ENCODE measurements at places on chromosomes 12 and 14.

DNA sequence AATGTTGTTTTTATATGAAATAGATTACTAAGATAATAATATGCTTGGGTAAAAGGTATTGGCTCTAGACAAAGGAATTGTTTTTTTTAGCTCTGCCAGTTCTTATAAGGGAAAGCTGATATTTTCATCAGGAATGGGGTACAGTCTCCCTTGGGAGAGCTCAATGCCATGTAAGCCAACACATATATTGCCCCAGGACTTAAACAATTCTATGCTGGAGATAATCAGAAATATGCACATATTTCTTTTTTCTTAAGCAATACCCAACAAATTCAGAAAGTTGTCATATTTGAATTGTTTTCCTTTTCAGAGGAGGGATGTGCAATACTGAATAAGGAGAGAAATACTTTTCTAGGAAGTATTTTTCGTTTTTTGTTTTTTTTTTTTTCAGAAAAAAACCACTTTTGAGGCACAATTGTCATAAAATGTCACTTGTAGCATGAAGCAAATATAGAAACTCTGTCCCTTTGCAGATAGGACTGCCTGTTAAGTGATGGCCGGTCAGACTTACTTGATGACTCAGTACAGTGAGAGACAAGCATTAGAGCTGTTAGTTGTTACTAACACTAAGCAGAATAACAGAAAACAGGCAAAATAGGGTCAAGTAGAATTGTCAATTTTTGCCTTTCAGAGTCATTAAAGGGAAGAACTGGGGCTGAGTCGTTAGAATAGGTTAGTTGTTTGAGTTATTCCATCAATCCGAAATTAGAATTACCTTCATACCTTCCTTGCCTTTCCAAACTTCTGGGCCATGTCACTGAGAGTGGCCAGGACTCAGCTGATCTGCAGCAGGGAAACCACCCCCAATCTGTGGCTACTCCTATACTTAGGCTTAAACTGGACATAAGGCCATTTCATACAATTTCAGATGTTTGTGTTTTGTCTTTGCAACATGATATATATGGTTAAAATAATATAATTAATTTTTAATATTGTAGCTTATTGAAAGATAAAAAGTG lies 168.1 kb downstream of the SLC38A4 start:
- DNase-seq = no peak

DNA sequence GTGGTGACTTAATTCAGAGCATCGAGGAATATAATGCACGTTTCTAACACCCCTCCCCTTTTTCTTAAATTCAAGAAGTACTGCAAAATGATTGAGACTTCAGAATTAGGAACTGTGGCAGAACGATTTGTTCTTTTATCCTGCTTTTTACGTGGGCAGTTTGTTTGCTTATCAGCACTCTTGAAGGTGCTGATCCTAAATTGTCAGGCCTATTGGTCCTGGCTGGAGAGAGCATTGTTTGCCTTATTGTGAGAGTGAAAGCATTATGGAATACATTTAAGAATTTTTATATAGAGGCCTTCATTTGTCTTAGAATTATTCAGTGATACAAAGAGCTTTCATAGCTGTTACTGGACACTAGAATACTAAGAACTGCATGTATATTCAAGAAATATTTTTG lies 59.1 kb downstream of the TMTC2 start:
- no peak for DNase-seq

GRCh38 chr12:15289192-15289591 lies 33.1 kb upstream of the PTPRO start:
- DNase-seq = no peak

DNA sequence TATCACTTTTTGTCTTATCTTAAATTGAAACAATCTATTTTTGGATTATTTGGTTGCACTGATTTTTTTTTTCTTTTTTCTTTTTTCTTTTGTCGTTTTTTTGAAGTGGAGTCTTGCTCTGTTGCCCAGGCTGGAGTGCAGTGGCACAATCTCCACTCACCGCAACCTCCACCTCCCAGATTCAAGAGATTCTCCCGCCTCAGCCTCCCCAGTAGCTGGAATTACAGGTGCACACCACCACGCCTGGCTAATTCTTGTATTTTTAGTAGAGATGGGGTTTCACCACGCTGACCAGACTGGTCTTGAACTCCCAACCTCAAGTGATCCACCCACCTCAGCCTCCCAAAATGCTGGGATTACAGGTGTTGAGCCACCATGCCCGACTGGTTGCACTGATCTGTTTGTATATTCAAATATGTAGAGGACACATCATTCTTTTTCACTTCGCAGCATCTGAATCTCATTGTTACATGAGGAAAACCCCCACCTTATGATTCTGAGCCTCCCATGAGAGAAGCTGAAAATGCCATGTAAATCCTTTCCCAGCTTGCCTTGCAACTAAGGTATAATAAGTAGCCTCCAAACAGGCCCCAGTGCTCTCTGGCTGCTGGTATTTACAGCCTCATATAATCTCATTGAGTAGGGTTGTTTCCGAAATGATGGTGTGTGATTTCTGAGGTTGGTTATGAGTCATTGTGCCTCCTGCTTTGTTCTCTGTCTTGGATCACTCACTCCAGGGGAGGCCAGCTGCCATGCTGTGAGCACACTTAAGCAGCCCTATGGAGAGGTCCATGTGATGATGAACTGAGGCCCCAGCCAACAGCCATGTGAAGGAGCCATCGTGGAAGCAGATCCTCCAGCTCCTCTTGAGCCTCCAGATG lies 5.2 kb upstream of the HSP90B1 start:
- peak; percentile 21 for DNase-seq

DNA sequence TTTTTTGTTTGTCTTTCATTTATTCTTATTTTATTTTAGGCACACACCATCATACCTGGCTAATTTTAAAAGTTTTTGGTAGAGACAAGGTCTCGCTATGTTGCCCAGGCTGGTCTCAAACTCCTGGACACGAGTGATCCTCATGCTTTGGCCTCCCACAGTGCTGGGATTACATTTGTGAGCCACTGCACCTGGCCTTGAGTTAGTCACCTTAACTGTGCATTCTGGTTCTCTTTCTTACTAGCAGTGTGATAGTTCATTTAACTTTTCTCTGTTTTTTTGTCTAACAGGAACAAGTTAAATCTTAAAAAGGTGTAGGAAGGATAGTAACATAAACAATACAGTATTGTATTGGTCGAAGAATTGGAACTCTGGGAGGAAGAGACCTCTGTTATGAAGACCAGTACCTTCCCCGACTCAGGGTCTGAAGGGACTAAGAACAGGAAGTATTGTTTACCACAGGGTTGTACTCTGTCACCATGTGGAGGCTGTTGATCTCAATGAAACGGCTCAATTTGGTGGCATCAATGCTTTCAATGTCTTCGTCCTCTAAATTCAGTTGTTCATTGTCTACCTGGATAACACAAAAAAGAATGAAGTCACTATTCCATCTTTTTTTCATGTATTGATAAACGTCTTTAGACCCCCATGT lies 17.7 kb downstream of the ERP27 start:
- DNase-seq = no peak

Measured in stimulated activated CD8-positive, alpha-beta memory T cell treated with anti-CD3 and anti-CD28 coated beads, Interleukin-7, amount 100 ng/mL, for 4 hours (primary cell).